Fibroblast of gingiva (primary cell): ENCODE measurements at places on chromosomes 2 and 18.

GRCh38 chr2:173680574-173680973 is 284.6 kb downstream of the SP3 start:
- peak; percentile 27 for DNase-seq

- no peak for DNase-seq
Observed at GRCh38 chr2:18626958-18627650, 37.7 kb upstream of the NT5C1B start.

GRCh38 chr18:79572848-79573451 is 106.7 kb upstream of the CTDP1 start:
- DNase-seq = no peak

DNA sequence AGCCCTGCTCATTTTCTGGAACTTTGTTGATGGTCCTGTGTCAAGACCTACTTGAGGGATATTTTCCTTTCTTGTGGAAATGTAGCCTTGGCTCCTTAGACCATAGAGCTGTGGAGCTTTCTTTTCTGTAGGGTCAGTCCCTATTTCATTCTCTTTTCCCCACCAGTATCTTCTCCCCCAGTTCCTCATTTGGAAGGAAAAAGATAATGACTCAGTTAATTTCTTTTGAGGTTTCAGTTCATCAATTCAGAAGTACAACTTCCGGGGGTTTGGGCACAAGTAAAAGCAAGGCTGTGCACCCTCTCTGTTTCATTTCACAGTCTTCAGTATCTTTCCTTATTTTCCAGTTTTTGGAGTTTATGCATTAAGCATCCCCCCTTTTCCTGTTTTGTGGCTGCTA is 70.7 kb downstream of the CDC42EP3 start:
- DNase-seq = no peak

DNA sequence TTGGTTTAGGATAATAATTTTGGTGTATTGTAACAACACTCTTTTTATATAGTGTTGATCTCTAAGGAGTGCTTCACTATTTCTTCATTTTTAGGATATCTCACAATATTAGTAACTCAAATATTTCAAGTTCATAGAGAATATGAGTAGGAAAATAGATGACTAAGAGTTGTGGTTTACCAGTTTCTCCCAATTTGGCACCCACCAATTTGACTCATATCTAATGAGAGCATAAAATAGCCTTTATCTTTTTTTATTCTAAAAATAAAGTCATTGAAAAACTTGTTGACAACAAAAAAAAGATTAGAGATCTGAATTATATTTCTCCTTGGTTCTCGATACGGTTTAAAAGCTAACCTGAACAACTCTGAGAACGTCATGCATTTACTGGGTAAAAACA is 204.0 kb downstream of the PARD3B start:
- DNase-seq = peak; percentile 44

DNA sequence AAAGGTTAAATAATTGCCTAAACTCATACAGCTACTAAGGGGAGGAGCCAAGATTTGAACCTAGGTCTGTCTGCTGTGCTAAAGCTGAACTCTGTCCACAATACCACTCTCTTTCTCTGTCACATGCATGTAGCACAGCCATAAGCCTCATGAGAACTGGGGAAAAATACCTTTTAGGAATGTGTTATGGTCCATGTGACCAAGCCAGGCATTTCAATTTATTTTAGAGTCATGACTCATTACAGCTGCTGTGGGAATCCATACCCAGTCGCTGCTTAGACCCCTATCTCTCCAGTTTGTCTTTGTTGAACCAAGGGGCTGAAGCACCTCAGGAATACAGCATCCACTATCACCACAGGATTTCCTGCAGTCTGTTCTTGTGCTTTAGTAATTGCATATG is 200.0 kb upstream of the SIX3 start:
- no peak for DNase-seq
